Bronchial smooth muscle cell (primary cell): ENCODE measurements at places on chromosomes 5 and 9. TPM values are rescaled to one million over a fixed set of nuclear protein-coding genes. Genes with fewer than 3 reads are reported as not detected.

Gene TMEFF1
- 1.3 and 2.3 TPM in 2 replicates for total RNA-seq

Gene ACOT12
- total RNA-seq = 0.17 and 0.47 TPM in 2 replicates

Gene EPB41L4A
- total RNA-seq = 0.09 and 0.16 TPM in 2 replicates

Gene FGF1
- 0.34 and 0.47 TPM in 2 replicates for total RNA-seq

Gene MPDZ
- total RNA-seq = 11.2 and 39.6 TPM in 2 replicates

Gene HAVCR2
- 0.16 and 3.3 TPM in 2 replicates for total RNA-seq
